ENCODE measurements at places on chromosomes 13 and 19. TPM values are rescaled to one million over a fixed set of nuclear protein-coding genes. Genes with fewer than 3 reads are reported as not detected.
A peak's percentile ranks its signal among the peaks of the same experiment; 100 is the strongest.

- no peak within 1 kb of the TSS for H3K27ac ChIP-seq
- no peaks in the 10 kb centered on the region for H3K36me3 ChIP-seq
- peak; percentile 12 for DNase-seq
- peak within 1 kb of the TSS; percentile 30 for H3K4me3 ChIP-seq
- H3K4me1 ChIP-seq: no peaks in the 10 kb centered on the region
These were observed at the start of gene LILRA2 for GRCh38 chr19:54573330-54573872. Gene LILRA2 (plus strand): TSS chr19:54573790. CDS start chr19:54573879, 89 bp downstream.

DNA sequence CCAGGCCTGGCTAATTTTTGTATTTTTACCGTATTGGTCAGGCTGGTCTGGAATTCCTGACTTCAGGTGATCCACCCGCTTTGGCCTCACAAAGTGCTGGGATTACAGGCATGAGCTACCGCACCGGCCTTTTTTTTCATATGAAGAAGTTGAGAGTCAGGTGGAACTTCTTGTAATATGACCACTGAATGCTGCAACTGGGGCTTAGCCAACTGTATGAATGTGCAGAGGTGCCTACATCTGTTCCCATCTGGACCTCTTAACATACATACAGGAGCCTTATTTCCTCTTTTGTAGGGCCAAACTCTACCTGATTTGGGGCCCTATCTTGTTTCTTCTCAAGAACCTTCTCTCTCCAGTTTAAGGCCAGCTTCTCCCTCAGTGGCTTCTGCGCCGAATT is 11.9 kb upstream of the GGACT start:
- no peaks in the 10 kb centered on the region for H3K4me1 ChIP-seq
- H3K27ac ChIP-seq: no peak overlapping the region
- DNase-seq: no peak

- H3K36me3 ChIP-seq: peaks cover 10% of the 10 kb centered on the region
- H3K4me1 ChIP-seq: peaks cover 36% of the 10 kb centered on the region
- H3K27ac ChIP-seq: peak within 1 kb of the TSS; percentile 49
These were observed at the start of the genes NHLRC3 and PROSER1 for GRCh38 chr13:39037880-39038568. Gene NHLRC3 (plus strand): TSS chr13:39038456. CDS start chr13:39038640, 184 bp downstream. Gene PROSER1 (minus strand): TSS chr13:39038089. CDS start chr13:39037242, 847 bp downstream.

Gene MCEMP1
- total RNA-seq: not detected

Gene ICAM5
- total RNA-seq: 0.21 TPM

DNA sequence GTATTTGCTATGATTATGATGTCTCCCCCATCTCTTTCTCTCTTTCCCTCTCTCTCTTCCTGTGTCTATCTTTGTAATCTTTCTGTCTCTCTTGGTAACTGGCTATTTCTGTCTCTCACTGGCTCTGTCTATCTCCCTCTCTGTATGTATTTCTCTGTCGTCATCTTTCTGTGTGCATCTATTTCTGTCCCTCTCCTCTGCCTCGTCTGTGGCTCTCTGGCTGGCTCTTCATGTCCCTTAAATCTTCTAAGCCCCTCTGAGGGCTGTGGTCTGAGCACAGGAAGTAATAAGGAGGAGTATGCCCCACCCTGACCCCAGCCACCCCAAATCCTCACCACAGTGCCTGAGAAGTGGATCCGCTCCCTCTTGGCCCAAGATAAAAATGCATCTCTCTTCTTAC is 104.4 kb downstream of the DNAJC15 start:
- no peaks in the 10 kb centered on the region for H3K4me1 ChIP-seq
- peak overlapping the region; percentile 34 for H3K27ac ChIP-seq
- H3K27me3 ChIP-seq: peaks cover 5% of the 10 kb centered on the region
- DNase-seq: no peak
- no peak overlapping the region for H3K4me3 ChIP-seq

Gene RASIP1
- total RNA-seq: 23.3 TPM

Gene COMMD6
- 79.2 TPM for total RNA-seq

DNA sequence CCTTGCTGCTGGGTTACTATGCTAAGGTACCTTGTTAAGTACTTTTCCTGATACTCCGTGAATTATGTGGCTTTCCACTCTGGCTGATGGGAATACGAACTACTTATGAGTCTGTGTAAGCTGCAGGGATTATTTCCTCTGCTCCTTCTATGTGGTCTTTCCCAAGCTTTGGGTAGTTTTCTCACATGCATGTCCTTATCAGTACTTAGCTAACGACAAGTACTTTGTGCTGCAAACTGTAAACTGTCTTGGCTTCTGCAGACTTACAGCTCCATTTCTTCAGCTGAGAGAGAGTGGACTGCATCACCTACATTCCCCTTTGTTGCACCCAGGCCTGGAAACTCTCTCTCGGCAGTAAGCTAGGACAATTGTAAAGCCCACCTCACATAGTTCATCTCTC is 76.6 kb downstream of the FGF9 start:
- no peaks in the 10 kb centered on the region for H3K36me3 ChIP-seq
- H3K27ac ChIP-seq: no peak overlapping the region
- H3K4me1 ChIP-seq: no peaks in the 10 kb centered on the region
- no peaks in the 10 kb centered on the region for H3K27me3 ChIP-seq
- no peak for DNase-seq

DNA sequence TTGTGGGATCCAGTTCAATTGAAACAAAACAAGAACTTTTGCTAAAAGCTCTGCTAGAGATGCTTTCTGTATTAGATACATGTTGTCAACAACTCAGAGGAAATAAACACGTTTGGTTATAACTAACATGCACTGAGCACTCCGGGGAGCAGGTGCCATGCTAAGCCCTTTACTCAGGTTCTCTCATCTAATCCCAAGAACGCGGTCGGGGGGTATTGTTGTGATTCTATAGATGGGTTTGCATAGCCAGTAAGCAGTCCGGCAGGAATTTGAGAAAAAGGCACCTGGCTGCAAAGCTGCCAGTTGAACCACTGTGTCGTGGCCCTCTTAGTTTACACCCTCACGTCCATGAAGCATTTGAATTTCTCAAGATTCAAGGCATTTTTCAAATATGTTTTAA is 24.3 kb upstream of the SPACA7 start:
- H3K4me3 ChIP-seq: no peak overlapping the region
- H3K4me1 ChIP-seq: no peaks in the 10 kb centered on the region
- no peaks in the 10 kb centered on the region for H3K27me3 ChIP-seq
- no peak overlapping the region for H3K27ac ChIP-seq
- no peaks in the 10 kb centered on the region for H3K36me3 ChIP-seq

GRCh38 chr13:72692884-72693514 is 34.4 kb downstream of the MZT1 start:
- no peak overlapping the region for H3K27ac ChIP-seq
- no peak for DNase-seq
- no peaks in the 10 kb centered on the region for H3K36me3 ChIP-seq
- no peaks in the 10 kb centered on the region for H3K27me3 ChIP-seq
- no peak overlapping the region for H3K4me3 ChIP-seq
- H3K4me1 ChIP-seq: no peaks in the 10 kb centered on the region

DNA sequence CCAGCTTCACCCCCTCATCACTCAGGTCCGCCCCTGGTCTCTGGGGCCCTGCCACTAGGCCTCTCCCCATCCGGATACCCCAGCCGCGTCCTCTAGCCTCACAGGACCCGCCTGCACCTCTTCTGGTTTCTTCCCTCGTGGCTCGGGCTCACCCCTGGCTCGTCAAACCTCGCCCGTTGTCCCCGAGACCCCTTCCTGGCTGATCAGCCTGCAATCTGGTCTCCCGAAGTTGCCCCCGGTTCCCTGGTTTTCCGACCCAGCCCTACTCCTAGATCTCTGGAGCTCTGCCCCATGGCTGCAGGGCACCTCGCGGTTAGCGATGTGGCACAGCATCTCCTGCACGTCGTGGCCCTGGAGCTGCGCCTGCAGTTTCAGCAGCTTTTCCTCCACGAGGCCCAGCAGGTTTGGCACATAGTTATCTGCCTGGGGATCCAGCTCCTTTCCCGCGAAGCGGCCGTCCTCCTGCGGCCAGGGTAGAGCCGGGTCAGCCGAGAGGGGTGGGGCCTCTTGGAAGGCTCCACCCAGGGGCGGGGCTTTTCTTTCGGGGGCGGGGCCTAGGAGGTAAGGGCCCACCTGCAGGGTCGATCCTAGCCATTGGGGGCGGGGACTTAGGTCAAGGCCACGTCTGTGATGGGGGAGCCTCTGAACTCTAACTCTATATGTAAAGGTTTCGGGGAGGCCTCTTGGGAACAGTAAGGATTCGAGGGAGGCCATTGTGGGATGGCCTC is 2.4 kb upstream of the RGL3 start:
- H3K27me3 ChIP-seq: peaks cover 69% of the 10 kb centered on the region
- DNase-seq: no peak
- no peaks in the 10 kb centered on the region for H3K4me1 ChIP-seq
- no peak overlapping the region for H3K27ac ChIP-seq
- no peaks in the 10 kb centered on the region for H3K36me3 ChIP-seq
- H3K4me3 ChIP-seq: peak overlapping the region; percentile 36

DNA sequence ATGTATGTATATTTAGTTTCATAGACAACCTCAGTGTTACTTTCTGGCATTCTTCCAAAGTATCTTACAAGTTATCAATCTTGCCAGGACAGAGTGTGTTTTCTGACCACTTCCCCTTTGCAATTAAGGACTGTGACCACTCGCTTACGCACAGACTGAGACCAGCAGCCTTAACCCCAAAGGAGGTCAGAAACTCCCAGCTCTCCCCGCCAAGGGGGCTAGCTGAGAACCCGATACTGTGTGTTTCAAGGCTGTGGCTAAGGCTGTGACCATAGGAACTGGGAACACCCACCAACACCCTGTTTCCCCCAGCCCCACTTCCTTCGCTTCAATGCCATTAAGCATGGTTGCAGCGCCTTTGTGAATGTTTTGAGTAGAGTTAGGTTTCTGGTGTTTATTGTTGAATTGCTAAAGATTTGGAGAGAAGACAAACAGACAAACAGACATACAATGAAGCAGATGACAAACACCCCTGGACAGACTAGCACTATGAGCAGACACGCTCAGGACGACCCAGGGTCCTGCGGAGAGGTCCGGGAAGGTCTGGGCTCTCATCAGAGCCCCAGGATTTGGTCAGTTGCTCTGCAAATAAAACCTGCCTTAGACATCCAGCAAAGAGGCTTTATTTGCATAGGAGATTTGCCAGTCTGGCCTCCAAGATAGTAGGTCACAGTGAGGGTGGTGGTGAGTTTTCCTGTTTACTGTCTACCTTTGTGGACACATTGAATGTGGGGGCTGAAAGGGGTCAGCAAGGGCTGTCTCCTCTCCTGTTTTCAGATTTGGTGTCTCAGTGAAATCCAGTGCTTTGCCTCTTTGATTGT is 25.0 kb upstream of the TNFSF11 start:
- no peak for DNase-seq
- H3K36me3 ChIP-seq: no peaks in the 10 kb centered on the region
- no peak overlapping the region for H3K27ac ChIP-seq
- H3K27me3 ChIP-seq: no peaks in the 10 kb centered on the region
- H3K4me3 ChIP-seq: no peak overlapping the region
- H3K4me1 ChIP-seq: no peaks in the 10 kb centered on the region

- H3K4me3 ChIP-seq: no peak overlapping the region
- no peaks in the 10 kb centered on the region for H3K4me1 ChIP-seq
- DNase-seq: no peak
- no peak overlapping the region for H3K27ac ChIP-seq
- H3K27me3 ChIP-seq: no peaks in the 10 kb centered on the region
- no peaks in the 10 kb centered on the region for H3K36me3 ChIP-seq
These were observed 269.3 kb downstream of the POU4F1 start for GRCh38 chr13:78334059-78334458.

DNA sequence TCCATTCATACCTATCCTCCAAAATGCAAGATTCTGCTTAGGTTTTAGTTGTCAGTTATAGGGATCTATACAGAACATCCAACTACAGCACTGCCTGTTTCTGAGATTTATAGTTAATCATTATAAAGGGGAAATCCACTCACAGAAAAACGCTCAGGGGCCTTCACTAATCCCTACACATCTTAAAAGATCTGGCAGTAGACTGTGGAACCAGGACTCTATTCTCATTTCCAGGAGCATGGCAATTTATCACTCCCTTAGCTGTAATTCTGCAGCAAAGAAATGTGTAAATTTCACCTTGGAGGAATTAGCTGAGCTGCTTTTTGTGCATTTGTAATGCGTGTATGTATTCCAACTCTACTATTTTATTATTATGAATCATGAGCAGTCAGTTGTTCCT is 1128.1 kb upstream of the PRR20A start:
- no peak overlapping the region for H3K27ac ChIP-seq
- no peaks in the 10 kb centered on the region for H3K27me3 ChIP-seq
- no peaks in the 10 kb centered on the region for H3K4me1 ChIP-seq
- no peak overlapping the region for H3K4me3 ChIP-seq
- no peak for DNase-seq
- H3K36me3 ChIP-seq: no peaks in the 10 kb centered on the region

DNA sequence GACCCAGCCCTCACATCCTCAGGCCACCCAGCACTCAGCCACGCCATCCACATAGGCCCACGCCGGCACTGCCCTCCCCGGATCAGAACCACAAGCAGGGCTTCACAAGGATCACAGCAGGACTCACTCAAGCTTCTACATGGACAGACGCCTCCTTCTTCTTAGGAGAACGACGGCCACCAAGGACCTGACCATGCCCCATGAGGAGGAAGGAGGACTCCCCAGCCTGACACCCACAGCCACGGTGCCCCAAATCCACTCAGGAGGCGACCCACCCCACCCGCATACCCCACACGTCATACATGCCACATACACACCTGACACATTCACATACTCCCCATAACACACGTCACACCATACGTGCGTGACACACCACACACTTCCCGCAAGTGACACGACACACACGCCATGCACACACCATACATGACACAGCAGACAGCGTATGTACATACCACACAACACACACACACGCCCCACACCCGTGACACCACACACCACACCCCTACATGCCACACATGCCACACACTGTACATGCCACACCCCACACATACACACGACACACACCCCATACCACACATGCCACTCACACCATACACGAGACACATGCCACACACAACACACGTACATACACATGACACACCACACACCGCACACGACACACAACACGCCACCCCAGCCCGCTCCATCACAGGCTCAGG is 50.4 kb downstream of the MLLT1 start:
- no peak overlapping the region for H3K4me3 ChIP-seq
- no peaks in the 10 kb centered on the region for H3K36me3 ChIP-seq
- H3K27ac ChIP-seq: no peak overlapping the region
- no peaks in the 10 kb centered on the region for H3K27me3 ChIP-seq
- DNase-seq: no peak

DNA sequence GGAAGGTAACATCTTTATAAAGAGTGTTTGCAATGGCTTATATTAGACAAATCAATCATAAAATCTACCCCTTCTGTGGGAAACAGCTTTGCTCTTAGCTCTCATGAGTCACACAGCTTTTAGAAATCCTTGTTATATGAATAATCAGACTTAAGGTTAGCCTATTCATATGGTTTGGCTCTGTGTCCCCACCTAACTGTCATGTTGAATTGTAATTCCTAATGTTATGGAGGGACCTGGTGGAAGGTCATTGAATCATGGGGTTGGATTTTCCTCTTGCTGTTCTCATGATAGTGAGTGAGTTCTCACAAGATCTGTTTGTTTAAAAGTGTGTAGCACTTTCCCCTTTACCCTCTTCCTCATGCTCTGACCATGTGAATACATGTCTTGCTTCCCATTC is 704.2 kb upstream of the KLHL1 start:
- no peak overlapping the region for H3K27ac ChIP-seq
- no peaks in the 10 kb centered on the region for H3K4me1 ChIP-seq
- no peaks in the 10 kb centered on the region for H3K36me3 ChIP-seq

- no peaks in the 10 kb centered on the region for H3K36me3 ChIP-seq
- H3K4me1 ChIP-seq: peaks cover 29% of the 10 kb centered on the region
- DNase-seq: no peak
- H3K4me3 ChIP-seq: no peak overlapping the region
- H3K27ac ChIP-seq: no peak overlapping the region
These were observed 1.3 kb downstream of the GNG8 start for GRCh38 chr19:46634656-46635218.
